ENCODE measurements at places on chromosomes 13 and 19.
A peak's percentile ranks its signal among the peaks of the same experiment; 100 is the strongest.

DNA sequence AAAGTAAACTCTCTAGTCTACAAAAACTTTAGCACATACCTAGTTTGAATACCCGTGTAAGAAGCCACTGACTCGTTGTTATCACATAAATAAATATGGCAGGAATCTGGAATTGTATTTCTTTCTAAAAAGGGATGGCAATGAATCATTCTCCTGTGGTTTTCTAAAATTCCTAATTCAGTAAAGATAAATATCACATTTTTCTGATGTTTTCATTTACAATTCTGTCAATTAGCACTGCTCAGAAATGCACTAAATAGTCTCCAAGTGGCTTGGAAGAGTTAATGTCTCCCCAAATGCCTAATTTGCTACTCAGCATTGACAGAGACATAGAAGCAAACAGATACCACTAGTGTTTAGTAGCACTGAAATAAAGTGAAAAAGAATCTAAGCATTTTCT is 547.7 kb upstream of the SLITRK1 start:
- no peak for DNase-seq

DNA sequence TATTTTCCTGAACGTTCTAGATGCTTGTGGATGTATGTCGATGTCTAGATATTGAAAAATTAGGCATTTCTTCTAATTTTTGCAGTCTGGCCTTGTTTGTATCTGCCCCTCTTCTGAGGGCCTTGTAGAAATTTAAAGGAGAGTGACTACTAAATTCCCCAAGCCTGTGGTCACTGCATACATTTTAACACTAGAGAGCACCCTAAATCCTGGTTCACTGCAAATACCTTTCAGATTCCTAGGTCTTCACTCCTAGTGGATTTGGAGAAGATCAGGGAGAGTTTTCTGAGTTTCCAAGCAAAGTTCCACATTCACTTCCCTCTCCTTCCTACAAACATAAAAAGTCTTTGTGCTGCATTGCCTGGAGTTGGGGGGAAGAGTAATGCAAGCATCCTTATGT is 1272.5 kb downstream of the OLFM4 start:
- no peak for DNase-seq

DNA sequence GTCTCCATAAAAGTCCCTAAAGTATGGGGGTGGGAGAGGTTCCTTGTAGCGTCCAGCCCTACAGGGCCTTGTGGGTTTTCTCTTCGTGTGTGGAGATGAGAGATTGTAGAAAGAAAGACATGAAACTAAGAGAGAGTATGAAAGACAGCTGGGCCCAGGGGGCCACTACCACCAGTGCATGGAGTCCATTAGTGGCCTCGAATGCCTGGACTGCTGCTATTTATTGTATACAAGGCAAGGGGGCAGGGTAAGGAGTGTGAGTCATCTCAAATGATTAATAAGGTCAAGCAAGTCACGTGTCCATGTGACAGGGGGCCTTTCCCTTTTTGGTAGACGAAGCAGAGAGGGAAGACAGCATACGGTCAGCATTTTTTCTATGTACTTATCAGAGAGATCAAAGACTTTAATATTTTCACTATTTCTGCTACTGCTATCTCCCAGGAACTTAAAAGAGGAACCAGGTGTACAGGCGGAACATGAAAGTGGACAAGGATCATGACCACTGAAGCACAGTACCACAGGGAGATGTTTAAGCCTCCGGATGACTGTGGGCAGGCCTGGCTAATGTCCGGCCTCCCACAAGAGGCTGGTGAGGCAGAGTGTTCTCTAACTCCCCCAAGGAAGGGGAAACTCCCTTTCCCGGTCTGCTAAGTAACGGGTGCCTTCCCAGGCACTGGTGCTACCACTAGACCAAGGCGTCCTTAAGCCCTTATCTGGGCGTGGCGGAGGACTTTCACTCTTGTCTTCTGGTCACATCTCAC is 25.5 kb downstream of the FGF21 start:
- DNase-seq, result peak; percentile 43

- DNase-seq, result peak; percentile 28
Observed at GRCh38 chr19:55312621-55313512, 12.3 kb downstream of the TMEM150B start.

- DNase-seq, result peak; percentile 15
Observed at GRCh38 chr19:32105527-32106310, 239.7 kb upstream of the ZNF507 start.

- no peak for DNase-seq
Observed at GRCh38 chr13:45055902-45056648, 64.2 kb upstream of the GTF2F2 start.

GRCh38 chr13:100811928-100812327 is 137.3 kb upstream of the TMTC4 start:
- no peak for DNase-seq

DNA sequence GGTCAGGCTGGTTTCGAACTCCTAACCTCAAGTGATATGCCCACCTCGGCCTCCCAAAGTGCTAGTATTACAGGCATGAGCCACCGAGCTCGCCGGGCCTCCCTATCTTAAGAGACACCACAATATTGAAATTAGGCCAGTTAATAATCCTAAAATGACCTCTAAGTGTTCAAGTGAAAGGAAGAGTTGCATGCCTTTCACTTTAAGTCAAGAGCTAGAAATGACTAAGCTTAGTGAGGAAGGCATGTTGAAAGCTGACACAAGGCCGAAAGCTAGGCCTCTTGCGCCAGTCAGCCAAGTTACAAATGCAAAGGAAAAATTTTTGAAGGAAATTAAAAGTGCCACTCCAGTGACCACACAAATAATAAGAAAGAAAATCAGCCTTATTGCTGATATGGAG is 144.5 kb upstream of the FNDC3A start:
- DNase-seq, result no peak

- DNase-seq, result no peak
Observed at GRCh38 chr19:36819130-36819630, 19.0 kb downstream of the ZNF790 start.

DNA sequence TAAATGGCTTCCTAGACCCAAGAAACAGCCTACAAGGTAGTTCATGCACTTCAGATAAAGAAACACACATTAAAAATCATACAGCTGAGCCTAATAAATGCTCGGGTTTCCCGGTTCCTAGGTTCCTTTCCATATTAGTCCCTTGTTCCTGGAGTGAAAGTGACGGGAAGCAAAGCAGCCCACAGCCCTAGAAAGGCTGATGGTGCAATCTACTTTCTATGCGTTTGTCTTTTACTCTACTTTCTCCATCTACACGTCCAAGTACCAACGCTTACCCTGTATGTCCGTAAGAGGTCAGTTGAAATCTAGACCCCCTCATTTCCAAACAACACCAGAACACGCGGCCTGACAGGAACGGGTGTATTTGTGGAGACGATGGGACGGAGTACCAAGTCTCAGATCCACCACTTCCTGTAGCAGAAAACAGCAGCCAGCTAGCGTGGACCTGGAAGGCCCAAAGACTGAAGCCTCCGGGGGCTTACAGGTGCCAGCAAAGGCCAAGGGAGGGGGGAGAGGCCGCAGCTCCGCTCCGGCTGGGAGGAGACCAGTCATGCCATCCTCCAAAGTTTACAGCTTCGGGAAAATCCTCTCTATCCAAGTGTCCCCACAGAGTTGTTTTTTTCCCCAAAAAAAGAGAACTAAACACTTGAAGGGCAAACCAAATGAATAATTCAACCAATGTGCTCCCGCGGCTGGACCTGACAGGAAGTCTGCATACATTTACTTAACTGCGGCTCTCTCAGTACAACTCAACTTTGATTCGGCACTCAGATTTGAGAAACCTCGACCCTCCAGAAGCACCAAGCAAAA is 34.1 kb downstream of the STK24 start:
- DNase-seq, result no peak

DNA sequence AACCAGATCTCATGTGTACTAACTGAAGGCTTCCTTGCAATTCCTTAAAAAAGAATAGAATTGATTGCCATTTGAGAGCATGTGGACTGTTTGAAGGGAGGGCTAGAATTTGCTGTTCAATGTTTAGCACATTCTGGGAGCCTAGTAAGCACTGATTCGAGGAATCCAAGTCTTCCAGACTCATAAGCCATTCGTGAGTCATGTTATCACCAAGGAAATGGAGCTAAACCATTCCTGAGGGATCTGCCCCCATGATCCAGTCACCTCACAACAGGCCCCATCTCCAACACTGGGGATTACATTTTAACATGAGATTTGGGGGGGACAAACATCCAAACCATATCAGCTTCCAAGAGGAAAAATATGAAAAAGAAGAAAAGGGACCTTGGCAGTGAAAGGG is 276.4 kb downstream of the KCNRG start:
- no peak for DNase-seq

- DNase-seq, result no peak
Observed at GRCh38 chr19:49106648-49107135, 7.5 kb upstream of the LIN7B start.

- peak; percentile 18 for DNase-seq
Observed at GRCh38 chr13:80363890-80364503, 23.1 kb upstream of the SPRY2 start.

DNA sequence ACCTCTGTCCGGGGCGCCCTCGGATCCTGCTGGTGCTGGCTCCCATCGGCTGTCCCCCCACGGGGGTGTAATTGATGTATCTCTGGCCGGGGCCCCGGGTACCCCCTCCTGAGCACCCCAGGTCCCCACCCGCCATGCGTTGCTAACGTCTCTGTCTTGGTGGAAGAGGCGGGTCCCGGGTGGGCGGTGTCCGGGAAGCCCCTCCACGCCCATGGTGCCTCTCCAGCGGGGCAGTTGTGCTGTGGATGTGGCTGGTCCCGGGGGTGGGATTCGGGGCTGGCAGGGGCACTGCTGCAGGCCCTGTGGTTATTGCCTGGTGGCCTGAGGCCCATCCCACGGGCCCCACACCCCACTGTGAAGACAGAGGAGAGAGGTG is 4.9 kb downstream of the DIRAS1 start:
- DNase-seq, result no peak

- DNase-seq, result no peak
Observed at GRCh38 chr19:16677055-16677454, 16.1 kb downstream of the TMEM38A start.

DNA sequence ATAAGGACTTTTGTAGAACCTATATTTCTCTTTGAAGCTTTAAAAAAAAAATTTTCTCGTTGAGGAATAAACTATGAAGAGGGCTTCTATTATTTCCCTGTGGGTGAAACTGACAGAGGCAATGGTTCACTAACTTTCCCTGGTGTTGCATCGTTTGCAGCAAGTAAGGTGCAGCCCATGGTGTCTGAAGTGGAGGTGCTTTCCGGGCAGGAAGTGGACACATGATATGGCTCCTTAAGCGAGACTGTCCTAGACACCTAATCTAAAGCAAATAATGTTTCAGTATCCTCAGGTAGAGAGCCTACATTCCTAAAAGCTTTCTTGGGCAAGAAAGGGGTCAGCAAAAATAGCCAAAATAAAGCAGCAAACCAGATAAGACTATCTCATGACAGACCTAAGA is 437.6 kb upstream of the ARGLU1 start:
- DNase-seq, result no peak

- peak; percentile 87 for DNase-seq
Observed at GRCh38 chr19:46426506-46427162, 2.1 kb downstream of the PNMA8C start.

GRCh38 chr13:110012102-110012739 is 225.8 kb upstream of the IRS2 start:
- no peak for DNase-seq

- DNase-seq, result no peak
Observed at GRCh38 chr19:18606281-18607225, at the start of gene CRLF1. Gene CRLF1 (minus strand): TSS chr19:18606799. CDS start chr19:18606656, 143 bp downstream.

DNA sequence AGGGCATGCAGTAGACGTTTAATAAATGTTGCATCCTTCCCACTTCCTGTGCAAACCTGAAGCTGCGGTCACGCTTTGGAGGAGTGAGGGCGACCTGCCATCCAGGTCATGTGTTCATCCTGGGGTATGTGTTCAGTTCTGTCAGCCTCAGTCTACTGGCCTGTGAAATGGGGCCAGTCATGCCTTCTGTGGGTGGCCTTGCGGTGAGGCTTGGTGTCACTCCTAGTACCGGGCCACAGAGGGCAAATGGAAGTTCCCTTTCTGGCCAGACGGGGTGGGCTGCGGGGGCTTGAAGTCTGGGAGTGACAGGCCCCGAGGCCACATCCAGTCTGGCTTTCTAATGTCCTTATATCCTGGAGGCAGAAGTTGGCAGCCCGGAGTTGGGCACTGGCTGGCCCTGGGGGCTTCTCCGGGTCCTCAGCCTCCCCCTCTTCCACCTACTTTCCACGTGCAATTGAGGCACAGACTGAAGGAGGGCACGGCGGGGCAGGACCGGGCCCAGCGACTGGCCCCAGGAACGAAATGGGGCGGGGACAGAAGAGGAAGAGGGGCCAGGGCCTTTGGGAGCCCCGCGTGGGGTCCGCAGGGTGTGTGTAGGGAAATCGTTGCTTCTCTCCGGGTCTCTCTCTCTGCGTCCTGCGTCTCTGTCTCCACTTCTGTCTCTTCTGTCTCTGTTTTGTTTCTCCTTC is 11.1 kb downstream of the PDE4A start:
- DNase-seq, result peak; percentile 55

DNA sequence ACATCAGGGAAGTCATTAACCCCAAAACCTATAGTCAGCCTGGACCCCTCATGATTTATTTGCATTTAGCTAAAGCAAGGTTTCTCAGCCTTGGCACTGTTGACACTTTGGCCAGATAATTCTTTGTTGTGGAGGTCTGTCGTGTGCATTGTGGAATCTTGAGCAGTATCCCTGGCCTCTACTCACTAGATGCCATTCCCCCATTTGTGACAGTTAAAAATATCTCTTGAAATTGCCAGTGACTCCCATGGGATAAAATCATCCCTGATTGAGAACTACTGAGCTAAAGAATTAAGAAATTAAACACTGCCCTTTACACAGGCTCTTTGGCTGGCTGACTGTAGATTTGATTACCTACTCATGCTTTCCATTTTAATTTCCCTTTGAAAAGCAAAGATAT is 102.7 kb downstream of the LMO7 start:
- DNase-seq, result no peak

DNA sequence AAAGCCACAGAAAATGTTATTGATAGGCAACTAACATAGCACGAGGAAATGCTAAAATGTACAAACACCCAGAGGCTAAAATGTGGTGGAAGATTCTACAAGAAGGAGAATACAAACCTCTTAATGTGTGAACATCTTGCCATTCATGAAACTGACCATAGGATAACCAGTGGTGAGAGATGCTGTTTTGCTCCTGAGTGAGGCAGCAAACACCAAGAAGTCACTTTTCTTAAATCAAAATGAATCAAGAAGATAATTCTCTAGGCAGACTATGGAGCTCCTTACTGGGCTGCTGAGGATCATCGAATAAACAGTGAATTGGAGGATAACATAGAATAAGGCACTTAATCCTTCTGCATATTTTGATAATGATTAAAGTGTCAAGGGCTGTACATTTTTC is 375.4 kb upstream of the SLITRK6 start:
- no peak for DNase-seq

- no peak for DNase-seq
Observed at GRCh38 chr19:4157164-4157563, 3.7 kb downstream of the CREB3L3 start.

- DNase-seq, result no peak
Observed at GRCh38 chr13:44929692-44930091, 59.6 kb downstream of the NUFIP1 start.

- peak; percentile 31 for DNase-seq
Observed at GRCh38 chr19:11018179-11018578, 57.3 kb downstream of the SMARCA4 start.
